ENCODE measurements at places on chromosomes 3 and 15. TPM values are rescaled to one million over a fixed set of nuclear protein-coding genes. Genes with fewer than 3 reads are reported as not detected.

- no peaks in the 10 kb centered on the region for H3K27me3 ChIP-seq
- H3K27ac ChIP-seq, result no peak overlapping the region
- DNase-seq, result no peak
- no peaks in the 10 kb centered on the region for H3K4me1 ChIP-seq
- H3K36me3 ChIP-seq, result no peaks in the 10 kb centered on the region
- no peak overlapping the region for H3K4me3 ChIP-seq
Measured at GRCh38 chr3:108833611-108834010, 11.0 kb downstream of the TRAT1 start.

- H3K27ac ChIP-seq, result no peak overlapping the region
- no peak for DNase-seq
- no peak overlapping the region for H3K4me3 ChIP-seq
- H3K4me1 ChIP-seq, result no peaks in the 10 kb centered on the region
Measured at GRCh38 chr3:51311055-51311454, 74.0 kb upstream of the MANF start.

DNA sequence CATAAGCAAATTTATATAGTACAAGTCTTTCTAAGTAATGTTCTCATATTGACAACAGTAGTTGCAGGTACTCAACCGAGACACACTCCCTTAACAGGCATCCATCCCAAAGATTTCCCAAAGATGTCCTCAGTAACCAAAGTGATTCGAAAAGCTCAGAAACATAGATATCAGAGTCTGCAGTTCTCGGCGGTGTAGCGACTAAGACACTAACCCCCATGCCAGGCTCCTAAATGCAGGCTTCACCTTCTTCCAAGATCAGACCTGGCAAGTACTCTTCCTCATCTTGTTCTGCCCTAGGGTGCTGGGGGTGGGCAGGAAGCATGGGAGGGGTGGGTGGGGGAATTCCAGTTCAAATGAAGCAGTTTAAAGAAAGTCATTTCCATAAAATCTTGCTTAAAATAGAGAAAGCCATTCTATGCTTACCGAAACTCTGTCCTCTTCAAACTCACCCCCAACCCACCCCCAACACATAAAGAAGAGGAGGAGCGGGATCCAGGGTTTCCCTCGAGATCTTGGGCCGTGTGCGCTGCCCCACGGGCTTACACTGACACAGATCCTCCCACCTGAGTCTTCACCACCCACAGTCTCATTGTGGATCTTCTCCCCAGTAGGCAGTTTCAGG is 59.0 kb upstream of the BCL6 start:
- H3K4me1 ChIP-seq, result peaks cover 37% of the 10 kb centered on the region
- no peak for DNase-seq
- no peaks in the 10 kb centered on the region for H3K36me3 ChIP-seq
- H3K27ac ChIP-seq, result no peak overlapping the region
- no peak overlapping the region for H3K4me3 ChIP-seq

- no peaks in the 10 kb centered on the region for H3K4me1 ChIP-seq
- no peak for DNase-seq
- H3K4me3 ChIP-seq, result no peak overlapping the region
- no peaks in the 10 kb centered on the region for H3K36me3 ChIP-seq
Measured at GRCh38 chr3:8200996-8201395, 300.6 kb upstream of the LMCD1 start.

DNA sequence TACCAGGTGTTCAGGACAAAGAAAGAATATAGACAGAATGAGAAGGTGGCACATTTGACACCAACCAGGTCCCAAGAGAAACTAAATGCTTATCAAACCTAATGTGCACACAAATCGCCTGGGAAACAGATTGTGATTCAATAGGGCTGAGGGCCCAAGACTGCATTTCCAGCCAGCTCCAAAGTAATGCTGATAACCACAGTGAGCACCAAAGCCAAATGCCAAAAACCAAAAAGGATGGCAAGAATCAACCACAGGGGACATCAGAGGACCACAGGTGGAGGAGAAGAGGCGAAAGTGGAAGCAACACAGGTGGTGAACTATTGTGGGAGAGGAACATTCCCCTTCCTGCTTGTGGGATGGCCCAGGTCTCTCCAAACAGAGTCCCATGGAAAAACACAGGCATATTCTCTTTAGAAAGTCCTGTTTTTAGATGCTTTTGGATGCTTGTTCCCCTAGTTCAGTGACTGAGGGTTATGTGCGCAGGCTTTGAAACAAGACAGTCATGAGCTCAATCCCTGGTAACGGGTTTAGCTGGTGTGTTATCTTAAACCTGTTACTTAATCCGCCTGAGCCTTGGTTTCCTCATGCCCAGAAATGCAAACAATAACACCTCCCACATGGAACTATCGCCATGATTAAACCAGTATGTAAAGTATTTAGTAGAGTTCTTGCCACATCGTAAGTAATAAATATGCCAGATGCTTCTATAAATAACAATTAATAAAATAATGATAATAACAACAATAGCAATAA is 241.7 kb downstream of the ATP8B4 start:
- no peak for DNase-seq
- no peaks in the 10 kb centered on the region for H3K36me3 ChIP-seq
- H3K4me1 ChIP-seq, result peaks cover 24% of the 10 kb centered on the region
- H3K27ac ChIP-seq, result peak overlapping the region; percentile 84
- H3K4me3 ChIP-seq, result no peak overlapping the region

Gene SLC6A11
- 7.4 TPM for total RNA-seq

DNA sequence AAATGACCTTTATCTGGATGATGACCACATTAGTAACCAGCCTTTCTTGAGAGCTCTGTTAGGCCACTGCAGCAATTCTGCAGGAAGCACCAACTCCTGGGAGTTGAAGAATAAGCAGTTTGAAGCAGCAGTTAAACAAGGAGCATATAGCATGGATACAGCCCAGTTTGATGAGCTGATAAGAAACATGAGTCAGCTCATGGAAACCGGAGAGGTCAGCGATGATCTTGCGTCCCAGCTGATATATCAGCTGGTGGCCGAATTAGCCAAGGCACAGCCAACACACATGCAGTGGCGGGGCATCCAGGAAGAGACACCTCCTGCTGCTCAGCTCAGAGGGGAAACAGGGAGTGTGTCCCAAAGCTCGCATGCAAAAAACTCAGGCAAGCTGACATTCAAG is 252.8 kb upstream of the GOLGA6L4 start:
- no peaks in the 10 kb centered on the region for H3K4me1 ChIP-seq
- H3K36me3 ChIP-seq, result no peaks in the 10 kb centered on the region
- no peaks in the 10 kb centered on the region for H3K27me3 ChIP-seq
- no peak overlapping the region for H3K4me3 ChIP-seq

DNA sequence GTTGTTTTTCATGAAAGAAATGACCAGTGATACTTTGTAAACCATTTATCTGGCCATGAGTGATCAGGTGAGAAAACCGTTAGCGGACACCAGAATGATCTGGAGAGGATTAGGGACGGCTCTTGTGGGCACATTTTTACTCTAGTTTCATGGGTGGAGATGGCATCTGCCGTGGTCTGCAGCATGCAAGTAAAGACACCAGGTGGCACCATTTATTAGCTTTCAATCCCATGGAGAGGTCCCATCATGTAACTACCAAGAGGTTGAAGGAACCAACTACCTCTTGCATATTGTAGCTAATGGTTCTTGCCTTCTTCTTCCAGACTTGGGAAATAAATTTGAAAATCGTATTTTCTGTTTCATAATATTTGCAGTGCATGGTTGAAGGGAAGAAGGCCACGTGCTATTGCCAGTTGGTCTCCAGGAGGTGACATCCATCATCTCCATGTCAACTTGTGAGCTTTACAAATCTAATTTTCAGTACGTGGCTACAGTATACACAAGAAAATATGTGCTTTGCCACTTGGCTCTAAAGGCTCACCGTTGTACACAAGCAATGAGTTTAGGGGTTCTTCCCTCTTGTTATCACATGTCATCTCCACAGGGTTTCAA is 1.5 kb upstream of the MAPKBP1 start:
- no peaks in the 10 kb centered on the region for H3K27me3 ChIP-seq
- peaks cover 45% of the 10 kb centered on the region for H3K4me1 ChIP-seq
- H3K27ac ChIP-seq, result no peak overlapping the region
- H3K4me3 ChIP-seq, result no peak overlapping the region

Gene C3orf80
- total RNA-seq, result 0.72 TPM

DNA sequence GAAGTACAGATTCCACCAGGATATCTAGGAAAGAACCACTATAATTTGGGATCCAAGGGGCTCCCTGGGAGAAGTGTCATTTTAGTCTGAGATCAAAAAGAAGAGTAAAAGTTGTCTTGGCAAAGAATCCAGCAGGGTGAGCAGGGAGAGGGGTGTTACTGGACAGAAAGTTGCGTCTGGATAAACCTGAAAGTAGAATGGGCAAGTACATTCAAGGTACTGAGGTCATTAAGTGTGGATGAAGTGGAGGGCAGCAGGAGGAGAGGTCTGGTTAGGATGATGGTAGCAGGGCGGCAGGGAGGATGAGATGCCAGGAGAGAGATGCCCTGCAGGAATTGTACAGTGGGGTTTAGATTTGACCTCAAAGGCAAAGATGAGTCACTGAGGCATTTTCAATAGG is 253.3 kb downstream of the KLF13 start:
- H3K4me1 ChIP-seq, result no peaks in the 10 kb centered on the region
- no peaks in the 10 kb centered on the region for H3K27me3 ChIP-seq
- no peak for DNase-seq
- H3K36me3 ChIP-seq, result no peaks in the 10 kb centered on the region
- no peak overlapping the region for H3K4me3 ChIP-seq

- peaks cover 39% of the 10 kb centered on the region for H3K36me3 ChIP-seq
- no peaks in the 10 kb centered on the region for H3K4me1 ChIP-seq
- no peak overlapping the region for H3K4me3 ChIP-seq
- H3K27me3 ChIP-seq, result no peaks in the 10 kb centered on the region
Measured at GRCh38 chr3:120393761-120394160, 44.6 kb upstream of the LRRC58 start.

DNA sequence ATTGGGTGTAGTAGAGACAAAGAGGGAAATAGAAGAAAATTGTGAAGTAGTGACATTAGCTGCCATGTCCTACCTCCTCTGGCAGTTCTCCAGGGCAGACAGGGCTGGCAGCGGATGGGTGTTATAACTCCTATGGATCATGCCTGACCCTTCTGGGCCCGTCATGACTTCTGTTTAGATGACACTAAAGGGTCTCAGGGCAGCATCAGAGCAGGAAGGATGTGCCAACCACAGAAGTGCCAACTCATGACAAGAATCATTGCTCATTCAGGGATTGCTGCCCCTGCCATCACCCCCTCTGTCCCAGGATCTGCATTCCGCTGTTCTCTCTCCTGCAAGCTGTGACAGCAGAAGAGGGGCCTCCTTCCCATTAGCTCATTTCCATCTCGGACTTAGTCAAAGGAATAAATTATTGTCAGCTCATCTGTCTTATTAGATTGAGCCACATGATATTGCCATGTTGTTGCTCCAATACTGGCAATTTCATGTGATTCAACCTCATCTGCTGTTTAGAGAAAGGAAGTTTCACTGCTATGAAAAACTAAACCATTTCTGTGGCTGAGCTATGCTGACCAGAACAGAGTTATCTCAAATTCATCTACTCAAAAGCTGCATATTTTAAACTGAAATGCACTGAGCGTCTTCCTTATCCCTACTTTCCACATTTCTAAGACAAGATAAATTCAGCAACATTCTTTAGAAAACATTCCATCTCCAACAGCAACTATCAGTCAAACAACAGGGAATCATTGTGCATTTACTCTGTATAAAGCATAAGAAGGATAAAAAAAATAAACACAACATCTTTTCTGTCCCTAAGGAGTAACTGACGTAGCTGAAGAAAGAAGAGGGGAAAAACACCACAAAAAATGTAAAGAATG is 271.6 kb downstream of the FHIT start:
- H3K27ac ChIP-seq, result no peak overlapping the region
- no peaks in the 10 kb centered on the region for H3K27me3 ChIP-seq
- no peaks in the 10 kb centered on the region for H3K4me1 ChIP-seq
- DNase-seq, result no peak
- H3K36me3 ChIP-seq, result no peaks in the 10 kb centered on the region
- H3K4me3 ChIP-seq, result no peak overlapping the region

- H3K4me1 ChIP-seq, result peaks cover 14% of the 10 kb centered on the region
- no peaks in the 10 kb centered on the region for H3K27me3 ChIP-seq
- no peak overlapping the region for H3K27ac ChIP-seq
- no peak for DNase-seq
- H3K36me3 ChIP-seq, result no peaks in the 10 kb centered on the region
- no peak overlapping the region for H3K4me3 ChIP-seq
Measured at GRCh38 chr15:67911727-67912126, 71.9 kb upstream of the RNU6-1 start.

GRCh38 chr3:160152638-160153037 is 72.6 kb upstream of the C3orf80 start:
- no peaks in the 10 kb centered on the region for H3K36me3 ChIP-seq
- no peak for DNase-seq
- no peak overlapping the region for H3K4me3 ChIP-seq
- no peak overlapping the region for H3K27ac ChIP-seq
- H3K4me1 ChIP-seq, result no peaks in the 10 kb centered on the region

Gene DISP2
- 0.05 TPM for total RNA-seq

Measured in suprapubic skin (tissue), 4 donors.